NCI-H1436 treated with DMSO at 0.1 percent for 48 hours (cell line): ENCODE measurements at places on chromosomes 11 and 22.

- DNase-seq = no peak
Observed at GRCh38 chr22:19713650-19714311, 522 bp upstream of the SEPTIN5 start.

- no peak for DNase-seq
Observed at GRCh38 chr22:49372530-49373288, 455.0 kb downstream of the BRD1 start.

DNA sequence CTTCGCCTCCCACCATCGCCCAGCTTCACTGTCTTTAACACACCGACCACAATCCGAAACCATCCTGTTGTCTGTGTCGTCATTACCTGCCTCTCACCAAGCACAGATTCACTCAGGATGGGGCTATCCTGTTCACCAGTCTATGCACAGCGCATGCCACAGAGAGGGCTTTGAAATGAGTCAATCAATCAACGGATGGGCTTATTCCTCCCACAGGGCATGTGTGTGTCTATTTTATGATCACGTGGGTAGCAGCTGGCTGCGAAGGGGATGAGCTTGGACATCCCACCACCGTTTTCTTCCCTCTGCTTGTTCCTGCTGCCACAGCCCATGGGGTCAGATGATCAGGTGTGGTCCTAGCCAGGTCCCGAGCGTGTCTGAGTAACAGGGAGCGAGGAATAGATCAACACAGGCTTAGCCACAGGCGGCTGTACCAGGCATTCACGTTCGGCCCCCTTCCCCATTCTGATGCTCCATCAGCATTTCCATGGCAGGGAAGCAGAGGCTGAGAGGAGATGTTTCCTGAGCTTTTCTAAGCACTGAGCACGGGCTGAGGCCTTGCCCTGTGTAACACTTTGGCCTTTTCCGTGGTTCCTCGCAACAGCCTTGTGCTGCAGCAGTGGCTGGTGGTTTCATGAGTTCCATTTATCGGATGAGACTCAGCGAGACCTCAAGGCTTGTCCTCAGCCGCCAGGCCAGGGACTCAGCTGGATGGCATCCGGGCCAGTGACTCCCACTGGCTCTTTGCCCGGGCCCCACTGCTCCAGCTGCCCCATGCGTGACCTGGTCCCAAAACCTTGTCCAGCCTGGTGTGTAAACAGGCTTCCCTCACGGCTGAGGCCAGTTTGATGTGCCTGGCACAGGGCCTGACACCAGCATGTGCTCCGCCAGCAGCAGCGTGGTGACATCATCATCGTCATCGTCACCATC, 48.1 kb upstream of the FGF3 start:
- no peak for DNase-seq

GRCh38 chr11:69044111-69045013, 4.4 kb upstream of the TPCN2 start:
- no peak for DNase-seq

DNA sequence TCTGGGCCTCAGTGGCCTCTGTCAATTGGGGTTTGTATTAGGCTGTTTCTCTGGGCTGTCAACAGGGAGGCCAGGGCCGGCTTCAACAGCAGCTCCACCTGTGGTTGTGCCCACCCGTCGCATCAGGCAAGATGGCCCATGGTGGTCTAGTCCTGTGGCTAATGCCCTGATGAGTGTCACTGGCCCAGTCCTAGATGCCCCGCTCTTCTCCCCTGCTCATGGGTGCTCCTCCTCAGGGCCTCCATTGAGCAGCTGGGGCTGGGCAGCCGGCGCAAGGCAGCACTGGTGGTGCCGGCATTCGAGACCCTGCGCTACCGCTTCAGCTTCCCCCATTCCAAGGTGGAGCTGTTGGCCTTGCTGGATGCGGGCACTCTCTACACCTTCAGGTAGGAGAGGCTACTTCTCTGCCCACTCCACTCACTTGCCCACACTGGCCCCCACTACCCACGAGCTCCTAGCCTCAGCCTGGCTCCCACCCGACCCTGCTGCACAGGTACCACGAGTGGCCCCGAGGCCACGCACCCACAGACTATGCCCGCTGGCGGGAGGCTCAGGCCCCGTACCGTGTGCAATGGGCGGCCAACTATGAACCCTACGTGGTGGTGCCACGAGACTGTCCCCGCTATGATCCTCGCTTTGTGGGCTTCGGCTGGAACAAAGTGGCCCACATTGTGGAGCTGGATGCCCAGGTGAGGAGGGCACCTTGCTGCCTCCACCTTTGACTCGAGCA, 5.4 kb downstream of the LARGE2 start:
- DNase-seq = no peak

DNA sequence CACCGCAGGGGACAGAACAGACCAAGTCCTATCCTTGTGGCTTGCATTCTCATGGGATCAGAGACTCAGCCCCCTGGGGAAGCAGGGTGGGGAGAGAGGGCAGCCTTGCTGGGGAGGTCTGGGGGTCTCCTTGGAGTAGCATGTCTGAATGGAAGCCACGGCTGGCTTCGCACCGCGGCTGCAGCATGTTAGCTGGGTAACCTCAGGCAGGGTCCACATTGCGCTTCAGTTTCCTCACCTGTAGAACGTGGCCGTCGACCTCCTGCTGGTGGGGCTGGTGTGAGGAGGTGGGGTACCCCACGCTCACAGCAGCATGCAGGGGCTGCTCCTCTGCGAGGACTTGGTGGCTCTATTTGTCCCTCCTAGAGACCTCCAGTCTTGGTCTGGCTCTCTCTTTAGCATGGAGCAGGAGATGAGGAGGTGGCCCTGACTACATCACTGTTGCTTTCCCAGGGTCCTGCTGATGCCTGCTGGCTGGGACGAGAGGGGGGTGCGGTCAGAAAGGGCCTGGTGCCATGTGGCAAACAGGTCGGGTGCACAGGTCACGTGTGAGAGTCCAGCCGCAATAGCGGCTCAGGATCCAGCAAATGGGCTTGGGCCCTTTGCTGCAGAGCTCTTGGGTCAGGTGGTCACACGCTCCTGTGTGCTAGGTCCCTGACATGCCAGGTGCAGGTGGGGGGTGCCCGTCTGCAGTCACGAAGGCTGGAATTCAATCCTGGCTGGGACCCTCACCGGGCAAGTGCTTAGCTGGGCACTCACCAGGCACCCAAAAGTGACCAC, 35.4 kb upstream of the SMIM38 start:
- DNase-seq = no peak

- no peak for DNase-seq
Observed at GRCh38 chr11:14081581-14082231, 119.2 kb downstream of the SPON1 start.

DNA sequence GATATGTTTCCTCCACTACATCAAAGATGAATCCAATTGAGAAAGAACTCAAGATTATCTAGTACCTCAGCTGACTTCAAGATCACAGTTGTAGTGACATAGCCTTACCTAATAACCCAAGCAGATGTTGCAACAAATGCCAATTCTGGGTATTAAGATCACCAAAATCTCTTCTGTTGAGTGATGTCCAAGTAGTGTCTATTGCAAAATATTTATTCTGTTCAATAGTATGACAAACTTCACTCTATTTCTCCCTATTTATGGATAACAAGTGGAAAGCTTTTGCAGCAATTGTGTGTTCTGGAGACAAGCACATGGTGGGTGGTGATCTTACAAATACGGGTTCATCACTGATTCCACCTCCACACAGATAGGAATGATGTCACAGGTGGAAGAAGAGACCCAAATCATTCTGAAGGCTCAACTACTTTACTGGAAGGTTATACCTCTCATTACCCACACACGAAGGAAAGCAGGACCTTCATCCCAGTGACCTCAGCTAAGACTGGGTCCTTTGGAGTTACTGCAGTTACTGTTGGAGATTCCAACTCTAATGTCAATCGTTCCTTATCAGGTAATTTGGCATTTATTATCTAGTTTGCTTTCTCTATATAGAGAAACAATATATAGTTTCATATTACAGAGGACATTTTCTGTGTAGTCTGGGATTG, 72.0 kb downstream of the CD44 start:
- no peak for DNase-seq

- DNase-seq = peak; percentile 54
Observed at GRCh38 chr11:127003260-127003981, 2.9 kb upstream of the KIRREL3 start.

- no peak for DNase-seq
Observed at GRCh38 chr22:20725987-20726558, 47.8 kb upstream of the SERPIND1 start.

DNA sequence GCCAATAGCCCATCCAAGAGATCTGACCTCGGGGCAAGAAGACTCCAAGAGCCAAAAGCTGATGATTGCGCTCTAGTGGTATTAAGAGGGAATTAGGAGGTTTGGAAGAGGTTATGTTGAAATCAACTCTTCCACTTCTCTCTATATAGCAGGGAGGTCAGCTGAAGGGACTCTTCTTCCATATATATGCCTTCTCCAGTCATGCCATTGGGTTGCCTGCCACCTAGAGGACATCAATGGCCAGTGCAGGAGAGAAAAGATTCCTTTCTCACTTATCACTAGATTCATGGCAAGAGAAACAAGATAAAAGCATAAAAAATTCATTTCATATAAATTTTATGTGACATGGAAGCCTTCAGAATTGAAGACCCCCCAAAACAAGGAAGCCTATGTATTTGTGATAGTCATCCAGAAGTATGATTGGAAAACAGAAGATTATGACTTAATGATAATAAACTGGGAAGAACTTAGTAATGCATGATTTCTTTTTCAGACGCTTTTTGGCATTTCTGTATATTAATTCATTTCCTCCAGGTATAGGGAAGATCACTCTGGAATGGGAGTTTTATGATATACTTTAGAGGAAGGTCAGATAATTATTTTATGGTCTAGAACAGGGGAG, 435.1 kb upstream of the DDI1 start:
- peak; percentile 12 for DNase-seq

DNA sequence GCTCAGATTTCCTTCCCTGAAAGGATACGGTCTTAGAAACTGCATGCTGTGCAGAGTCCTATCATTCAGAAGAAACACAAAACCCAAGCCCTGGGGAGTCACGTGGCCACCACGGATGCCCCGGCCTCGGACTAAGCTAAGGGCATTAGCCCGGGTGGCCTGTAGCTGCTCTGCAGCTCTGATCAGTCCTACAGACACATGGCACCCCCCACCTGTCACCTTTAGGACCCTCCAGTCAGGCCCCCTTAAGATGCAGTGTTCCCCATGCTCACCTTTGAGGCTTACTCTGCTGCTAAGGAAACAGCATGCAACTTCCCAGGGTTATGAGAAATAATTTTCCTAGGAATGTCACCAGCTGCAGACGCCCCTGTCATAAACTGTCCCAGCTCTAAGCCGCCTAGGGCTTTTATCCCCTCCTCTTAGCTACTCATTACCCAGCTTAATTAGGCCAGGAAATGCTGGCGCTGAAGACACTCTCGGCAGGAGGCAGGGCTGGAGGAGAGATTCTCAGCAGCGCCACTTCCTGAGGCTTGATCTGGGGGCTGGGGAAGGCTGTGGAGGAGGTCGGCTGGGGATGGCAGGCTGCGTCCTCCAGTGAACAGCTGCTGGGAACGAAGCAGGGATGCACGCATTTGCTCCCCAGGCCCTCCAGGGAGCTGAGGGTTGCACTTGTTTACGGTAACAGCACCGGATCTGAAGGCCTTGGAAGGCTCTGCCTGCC, 47.2 kb upstream of the ADA2 start:
- peak; percentile 38 for DNase-seq
